ENCODE measurements at places on chromosomes 16 and 17.

DNA sequence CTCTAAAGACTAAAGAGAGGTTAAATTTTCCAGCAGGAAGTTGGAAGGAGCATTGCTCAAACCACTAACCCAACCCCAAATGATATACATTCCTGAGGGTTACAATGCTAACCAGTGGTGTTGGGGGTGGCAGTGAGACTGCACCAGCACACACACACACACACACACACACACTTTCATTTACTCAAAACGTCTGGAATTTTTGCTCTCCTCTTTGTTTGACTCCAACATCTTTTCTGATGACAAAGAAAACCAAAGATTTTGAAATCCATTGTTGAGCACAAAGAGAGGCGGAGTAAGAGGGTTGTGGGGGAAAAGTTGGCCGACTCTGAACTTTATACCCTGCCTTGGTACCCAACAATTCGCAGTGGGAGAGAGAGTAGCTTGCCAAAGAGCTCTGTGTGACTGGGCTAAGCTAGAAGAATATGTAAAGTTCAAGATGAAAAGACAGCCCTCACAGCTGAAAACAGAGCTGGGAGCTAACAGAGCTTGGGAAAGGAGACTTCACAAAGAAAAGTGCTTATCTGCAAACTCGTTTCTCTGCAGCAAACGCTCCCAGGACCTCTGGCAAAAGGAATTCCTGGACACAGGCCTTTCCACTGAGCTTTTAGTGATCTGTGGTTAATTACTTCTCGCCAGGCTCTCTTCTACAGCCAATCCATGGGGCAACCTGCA is 426.0 kb upstream of the CDH11 start:
- DNase-seq: no peak

DNA sequence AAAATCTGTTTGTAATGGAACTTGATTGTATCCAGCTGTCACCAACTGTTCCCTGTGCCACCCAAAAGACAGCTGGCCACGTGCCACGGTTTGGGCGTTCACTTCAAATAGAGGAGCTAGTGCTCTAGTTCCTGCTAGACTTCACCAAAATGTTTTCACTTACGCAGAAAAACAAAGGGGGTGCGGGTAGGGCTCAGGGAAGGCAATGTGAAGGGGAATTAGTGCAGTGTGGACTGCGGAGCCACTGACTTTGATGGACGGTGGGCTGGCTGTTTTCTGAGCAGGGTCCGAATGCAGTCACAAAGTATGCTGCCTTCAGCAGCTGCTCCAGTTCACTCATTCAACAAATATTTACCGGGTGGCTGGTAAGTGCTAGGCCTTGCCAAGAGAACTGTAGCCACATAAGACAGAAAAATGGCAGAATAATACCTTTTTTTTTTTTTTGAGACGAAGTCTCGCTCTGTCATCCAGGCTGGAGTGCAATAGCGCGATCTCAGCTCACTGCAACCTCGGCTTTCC is 7.6 kb upstream of the CYTH1 start:
- DNase-seq: no peak

- DNase-seq: no peak
Measured at GRCh38 chr16:87801679-87802259, 36.0 kb upstream of the KLHDC4 start.

DNA sequence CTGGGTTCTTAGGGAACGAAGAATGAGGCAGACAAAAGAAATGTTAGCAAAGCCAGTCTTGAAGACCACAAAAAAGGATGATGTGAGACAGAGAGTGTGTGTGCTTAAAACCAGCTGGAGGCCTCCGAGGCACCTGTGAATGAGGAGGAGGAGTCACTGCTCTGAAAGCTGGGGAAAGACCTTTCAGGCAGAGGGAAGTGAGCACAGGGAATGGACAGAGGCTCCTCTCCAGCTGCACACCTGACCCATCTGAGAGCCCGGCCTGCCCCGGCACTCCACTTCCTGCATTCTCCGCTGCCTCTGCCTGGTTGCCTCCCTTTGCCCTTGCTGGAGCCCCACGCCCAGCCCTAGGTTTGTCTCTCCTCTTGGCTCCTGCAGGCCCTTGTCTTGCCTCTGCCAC is 55.2 kb upstream of the SREBF1 start:
- DNase-seq: no peak

GRCh38 chr16:83802554-83803205 is 5.1 kb upstream of the HSBP1 start:
- no peak for DNase-seq

GRCh38 chr17:4142107-4142900 is 526 bp downstream of the ZZEF1 start:
- DNase-seq: no peak

GRCh38 chr17:4110152-4110551 is 32.7 kb downstream of the ZZEF1 start:
- DNase-seq: no peak

GRCh38 chr17:50866950-50867362 is 802 bp upstream of the TOB1 start:
- DNase-seq: peak; percentile 28

- DNase-seq: no peak
Measured at GRCh38 chr17:68759002-68759342, 157.8 kb upstream of the FAM20A start.

DNA sequence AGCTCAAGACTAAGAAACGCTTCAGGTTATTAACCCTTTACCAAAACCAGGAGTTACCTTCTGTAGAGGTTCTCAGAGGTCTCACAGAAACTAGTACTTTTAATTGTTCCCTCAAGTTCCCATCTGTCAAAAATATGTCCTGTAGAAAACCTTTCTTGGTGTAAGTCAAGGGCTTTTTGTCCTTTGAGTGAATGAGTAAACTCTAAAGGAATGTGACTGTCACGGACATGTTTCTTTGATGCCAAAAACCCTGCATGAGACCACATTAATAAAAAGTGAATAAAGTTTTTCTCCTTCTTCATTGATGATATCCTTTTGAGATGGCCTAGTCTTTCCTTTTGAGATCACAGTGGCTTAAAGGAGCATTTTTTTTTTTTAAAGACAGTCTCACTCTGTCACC is 102.9 kb downstream of the NLK start:
- no peak for DNase-seq

DNA sequence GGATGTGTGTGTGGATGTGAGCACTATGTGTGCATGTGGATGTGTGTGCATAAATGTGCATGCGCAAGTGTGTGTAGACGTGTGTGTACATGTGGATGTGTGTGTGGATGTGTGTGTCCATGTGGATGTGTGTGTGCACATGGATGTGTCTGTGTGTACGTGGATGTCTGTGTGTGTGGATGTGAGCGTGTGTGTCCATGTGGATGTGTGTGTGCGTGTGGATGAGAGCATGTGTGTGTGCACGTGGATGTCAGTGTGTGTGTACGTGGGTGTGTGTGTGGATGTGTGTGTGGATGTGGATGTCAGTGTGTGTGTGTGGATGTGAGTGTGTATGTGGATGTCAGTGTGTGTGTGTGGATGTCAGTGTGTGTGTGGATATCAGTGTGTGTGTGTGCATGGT is 63.6 kb upstream of the DOC2B start:
- DNase-seq: no peak

DNA sequence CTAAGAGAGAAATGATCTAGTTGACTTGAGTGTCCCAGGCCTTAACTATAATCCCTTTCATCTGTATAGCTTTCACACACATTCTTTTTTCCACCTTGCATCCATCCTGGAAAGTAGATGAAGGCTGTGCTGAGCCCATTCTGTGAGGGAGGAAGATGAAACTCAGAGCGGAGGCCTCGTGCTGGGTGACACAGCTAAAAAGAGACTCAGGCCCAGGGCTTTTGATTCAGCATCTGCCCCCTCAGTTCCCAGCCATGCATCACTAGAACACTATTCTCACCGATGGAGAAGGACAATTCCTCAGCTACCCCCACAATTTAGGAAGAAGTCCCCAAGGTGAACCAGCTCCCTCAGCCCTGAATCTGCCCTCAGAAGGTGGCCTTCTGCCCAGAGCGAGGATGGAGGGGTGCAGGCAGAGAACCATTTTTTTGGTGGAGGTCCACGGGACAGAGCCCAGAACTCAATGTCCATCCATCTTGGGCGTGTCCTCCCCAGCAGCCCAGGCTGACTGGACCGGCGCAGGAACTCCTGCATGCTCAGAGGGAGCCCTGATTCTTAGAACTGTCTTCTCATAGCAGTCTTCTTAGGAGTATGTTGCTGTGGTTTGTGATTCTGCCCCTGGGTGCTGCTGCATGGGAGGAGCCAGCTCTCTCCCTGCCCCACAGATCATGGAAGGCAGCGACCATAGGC is 5.8 kb upstream of the MYCBPAP start:
- DNase-seq: no peak

- DNase-seq: no peak
Measured at GRCh38 chr16:49745311-49745747, 110.6 kb downstream of the ZNF423 start.

DNA sequence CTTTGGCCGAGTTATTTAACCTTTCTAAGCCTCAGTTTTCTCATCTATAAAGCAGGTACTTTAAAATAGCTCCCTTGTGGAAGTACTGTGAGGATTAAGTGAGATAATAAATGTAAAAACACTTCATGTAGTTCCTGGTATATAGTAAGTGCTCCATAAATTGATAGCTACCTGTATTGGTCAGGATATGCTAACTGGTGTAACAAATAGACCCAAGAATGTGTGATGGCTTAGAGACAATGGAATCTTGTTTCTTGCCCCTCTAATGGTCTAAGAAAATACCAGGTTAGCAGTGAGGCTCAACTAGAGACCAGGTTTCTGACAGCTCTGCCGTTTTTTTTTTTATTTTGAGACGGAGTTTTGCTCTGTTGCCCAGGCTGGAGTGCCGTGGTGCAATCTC is 29.8 kb downstream of the CCR7 start:
- DNase-seq: no peak

- DNase-seq: no peak
Measured at GRCh38 chr17:21020622-21021021, 22.2 kb downstream of the USP22 start.

DNA sequence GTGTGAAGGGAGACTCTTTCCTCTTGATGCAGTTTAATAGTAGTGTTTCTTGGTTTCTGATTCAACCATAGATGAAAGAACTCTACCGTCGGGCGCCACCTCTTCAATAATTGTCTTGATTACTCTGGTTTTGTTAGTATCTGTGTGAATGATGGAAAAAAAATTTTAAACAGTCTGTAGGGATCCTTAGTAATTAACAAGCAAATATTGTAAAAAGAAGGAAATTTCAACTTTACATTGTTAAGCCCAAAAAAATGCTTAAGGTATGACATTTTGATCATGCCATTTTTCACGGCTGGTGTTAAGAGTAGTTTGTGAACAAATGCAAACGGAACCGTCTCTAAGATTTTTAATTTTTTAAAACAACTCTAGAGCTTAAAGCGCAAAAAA is 4.1 kb downstream of the KRT10 start:
- DNase-seq: no peak

DNA sequence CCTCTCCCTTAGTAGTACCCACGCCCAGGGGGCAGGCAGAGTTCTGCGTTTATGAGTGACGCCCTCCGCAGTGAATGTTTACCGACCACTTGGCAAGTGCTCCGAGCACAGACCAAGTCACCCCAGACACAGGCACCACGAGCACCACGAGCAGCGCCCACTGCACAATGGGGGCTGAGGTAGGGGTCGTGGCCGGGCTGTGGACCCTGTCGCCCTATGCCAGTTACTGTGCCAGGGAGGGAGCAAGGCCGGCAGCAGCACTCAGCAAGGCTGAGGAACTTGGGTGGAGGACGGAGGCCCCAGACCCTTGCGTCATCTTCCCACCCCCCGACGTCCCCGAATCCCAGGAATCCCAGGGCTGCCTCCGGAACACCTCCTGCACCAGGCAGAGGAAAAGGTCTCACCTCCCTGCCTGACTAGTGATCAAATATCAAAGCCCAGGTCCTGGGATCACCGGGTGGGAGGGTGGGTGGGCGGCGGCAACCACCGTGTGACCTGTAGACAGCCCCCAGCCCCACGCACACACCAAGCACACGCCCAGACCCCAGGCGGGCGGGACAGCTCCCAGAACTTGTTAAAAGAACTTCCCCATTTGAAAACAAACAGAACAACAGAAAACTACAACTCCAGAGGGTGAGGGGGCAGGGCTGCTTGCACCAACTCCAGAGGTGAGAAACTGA is 5.4 kb downstream of the VASN start:
- DNase-seq: no peak

GRCh38 chr17:28043296-28043695 is 819 bp downstream of the NLK start:
- no peak for DNase-seq

- DNase-seq: no peak
Measured at GRCh38 chr17:81285894-81286293, 9.2 kb downstream of the SLC38A10 start.

DNA sequence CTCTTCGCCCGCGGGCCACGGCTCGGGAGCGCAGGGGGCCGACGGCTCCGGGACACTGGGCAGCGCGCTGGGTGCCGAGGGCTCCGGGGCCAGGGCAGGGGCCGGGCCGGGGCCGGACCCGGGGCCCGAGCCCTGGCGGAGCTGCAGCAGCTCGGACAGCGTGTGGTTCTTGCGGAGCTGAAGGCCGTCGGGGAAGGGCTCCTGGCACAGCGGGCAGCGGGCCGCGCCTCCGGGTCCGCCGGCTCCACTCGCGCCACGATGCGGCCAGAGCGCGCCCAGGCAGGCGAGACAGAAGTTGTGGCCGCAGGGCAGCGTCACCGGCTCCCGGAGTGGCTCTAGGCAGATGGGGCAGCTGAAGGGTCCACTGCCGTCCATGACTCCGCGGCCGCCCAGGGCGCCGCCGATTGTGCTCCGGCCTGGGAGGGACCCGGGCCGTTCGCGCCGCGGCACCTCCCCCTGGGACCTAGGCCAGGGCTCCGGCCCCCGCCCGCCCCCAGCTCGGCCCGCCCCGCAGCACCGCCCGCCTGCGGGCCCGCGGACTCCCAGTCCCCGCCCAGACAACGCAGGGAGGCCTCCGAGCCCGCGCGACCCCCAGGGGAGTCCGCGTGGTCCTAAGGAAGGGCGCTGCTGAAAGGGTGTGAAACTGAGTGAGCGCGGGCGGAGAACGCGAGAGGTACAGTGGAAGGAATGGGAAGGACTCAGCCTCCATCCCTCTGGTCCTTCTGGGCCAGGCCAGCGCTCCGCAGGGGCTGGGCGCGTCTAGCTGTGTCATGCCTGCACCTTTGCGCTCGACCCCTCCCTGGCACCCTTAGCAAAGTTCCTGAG is at the start of gene TRIM47:
TSS of gene TRIM47 (minus strand) at position 408 of the 825 bp plus-strand sequence. CDS start at position 375, 33 bp downstream.
- no peak for DNase-seq

DNA sequence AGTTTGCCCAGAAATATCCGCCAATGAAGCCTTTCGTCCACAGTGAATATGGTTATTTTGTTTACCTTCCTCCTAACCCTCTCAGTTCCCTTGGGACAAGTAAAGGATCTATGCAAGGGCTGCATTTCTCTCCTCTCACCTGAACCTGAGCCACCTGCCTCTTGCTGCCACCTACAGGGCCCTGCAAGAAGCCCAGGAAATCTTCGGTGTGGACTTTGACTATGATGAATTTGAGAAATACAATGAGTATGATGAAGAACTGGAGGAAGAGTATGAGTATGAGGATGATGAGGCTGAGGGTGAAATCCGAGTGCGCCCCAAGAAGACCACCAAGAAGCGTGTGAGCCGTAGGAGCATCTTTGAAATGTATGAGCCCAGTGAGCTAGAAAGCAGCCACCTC is 14.0 kb downstream of the SUPT6H start:
- DNase-seq: no peak

GRCh38 chr17:82457073-82457928 is 1.2 kb upstream of the NARF start:
- DNase-seq: no peak

GRCh38 chr17:15171167-15172047 is 93.7 kb downstream of the PMP22 start:
- no peak for DNase-seq
